ENCODE measurements at places on chromosomes 1 and 21.

DNA sequence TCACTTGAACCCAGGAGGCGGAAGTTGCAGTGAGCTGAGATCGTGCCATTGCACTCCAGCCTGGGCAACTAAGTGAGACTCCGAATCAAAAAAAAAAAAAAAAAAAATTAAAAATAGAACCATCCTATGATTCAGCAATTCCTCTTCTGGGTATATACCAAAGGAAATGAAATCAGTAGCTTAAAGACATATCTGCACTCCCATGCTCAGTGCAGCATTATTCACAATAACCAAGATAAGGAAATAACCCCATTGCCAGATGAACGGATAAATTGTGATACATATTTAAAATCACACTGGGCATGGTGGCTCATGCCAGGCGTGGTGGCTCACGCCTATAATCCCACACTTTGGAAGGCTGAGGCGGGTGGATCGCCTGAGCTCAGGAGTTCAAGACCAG lies 23.8 kb downstream of the ALDH9A1 start:
- no peak for DNase-seq

GRCh38 chr1:214548988-214549387 lies 2.4 kb downstream of the PTPN14 start:
- DNase-seq: no peak

- no peak for DNase-seq
These were observed 87.9 kb upstream of the HMCN1 start for GRCh38 chr1:185646202-185646683.

- DNase-seq: no peak
These were observed 1.4 kb downstream of the PLEKHN1 start for GRCh38 chr1:967466-968343.

DNA sequence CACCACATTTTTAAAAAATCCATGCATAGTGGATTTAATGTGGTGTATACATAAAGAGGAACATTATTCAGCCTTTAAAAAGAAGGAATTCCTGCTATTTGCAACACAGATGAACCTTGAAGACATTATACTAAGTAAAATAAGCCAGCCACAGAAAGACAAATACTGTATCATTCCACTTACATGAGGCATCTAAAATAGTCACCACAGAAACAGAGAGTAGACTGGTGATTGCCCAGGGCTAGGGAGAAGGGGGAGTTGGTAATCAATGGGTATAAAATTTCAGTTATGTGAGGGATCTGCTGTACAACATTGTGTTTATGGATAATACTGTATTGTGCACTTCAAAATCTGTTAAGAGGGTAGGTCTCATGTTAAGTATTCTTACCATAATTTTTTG lies 10.0 kb downstream of the FAM163A start:
- DNase-seq: no peak

- no peak for DNase-seq
These were observed 8.9 kb upstream of the ZNF326 start for GRCh38 chr1:89986020-89986419.

GRCh38 chr21:33427051-33427450 lies 23.8 kb downstream of the IFNGR2 start:
- no peak for DNase-seq

- DNase-seq: no peak
These were observed 993 bp upstream of the PROK1 start for GRCh38 chr1:110449661-110450651.

GRCh38 chr1:121483961-121484424 lies 299.2 kb downstream of the SRGAP2C start:
- DNase-seq: no peak

GRCh38 chr1:51100264-51100880 lies 1.7 kb upstream of the C1orf185 start:
- no peak for DNase-seq

DNA sequence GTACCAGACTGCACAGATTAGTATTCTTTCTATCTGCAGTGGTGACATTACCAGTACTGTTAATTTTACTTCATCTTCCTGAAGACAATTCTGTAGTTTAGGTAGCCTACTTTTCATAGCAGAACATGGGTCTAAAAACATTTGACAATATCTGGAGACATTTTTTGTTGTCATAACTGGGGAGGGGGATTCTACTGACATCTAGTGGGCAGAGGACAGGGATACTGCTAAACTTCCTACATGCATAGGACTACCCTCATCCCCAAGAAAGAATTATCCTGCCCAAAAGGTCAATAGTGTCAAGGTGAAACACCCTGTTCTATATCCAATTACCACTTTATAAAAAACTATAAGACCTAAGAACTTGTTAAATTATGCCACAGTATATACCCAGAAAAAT lies 3.4 kb upstream of the ARHGAP29 start:
- DNase-seq: no peak

- DNase-seq: peak; percentile 43
These were observed 8.6 kb upstream of the FCMR start for GRCh38 chr1:206930210-206930798.

DNA sequence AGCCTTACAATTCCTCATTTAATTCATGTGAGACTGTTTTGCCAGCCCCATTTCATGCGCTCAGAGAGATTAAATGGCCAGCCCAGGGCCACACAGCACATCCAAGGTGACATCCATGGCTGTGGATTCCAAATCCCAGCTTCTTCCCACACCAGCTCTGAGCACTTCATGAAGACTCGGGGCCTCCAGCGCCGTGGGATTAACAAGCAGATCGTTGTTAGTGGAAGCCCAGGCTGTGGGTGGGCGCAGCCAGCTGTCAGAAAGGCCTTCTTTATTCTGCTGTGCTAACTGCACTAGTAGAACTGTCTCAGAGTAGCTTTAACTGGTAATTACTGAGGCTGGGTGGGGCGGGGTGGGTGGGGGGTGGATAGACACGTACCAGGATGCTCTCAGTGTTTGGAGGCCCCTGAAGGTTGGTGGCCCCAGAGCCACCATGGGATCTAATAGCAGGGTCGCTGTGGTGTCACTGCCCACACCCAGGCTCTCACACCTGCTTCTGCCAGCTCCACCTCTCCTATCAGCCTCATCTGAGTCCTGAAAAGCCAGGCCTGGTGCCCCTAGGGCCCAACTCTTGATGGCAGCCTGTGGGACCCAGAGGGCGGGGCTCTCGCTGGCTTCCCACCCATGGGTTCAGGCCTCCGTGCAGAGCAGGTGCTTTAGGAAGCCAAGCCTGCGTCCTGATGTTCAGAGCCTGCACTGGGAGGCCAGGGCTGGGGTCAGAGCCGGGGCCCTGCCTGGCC lies 3.4 kb downstream of the BMP8A start:
- no peak for DNase-seq

GRCh38 chr21:32844653-32845436 lies 73.3 kb upstream of the PAXBP1 start:
- no peak for DNase-seq

- no peak for DNase-seq
These were observed 4.1 kb downstream of the RNF223 start for GRCh38 chr1:1069711-1070676.

GRCh38 chr21:41751611-41752011 lies 15.2 kb downstream of the RIPK4 start:
- no peak for DNase-seq

DNA sequence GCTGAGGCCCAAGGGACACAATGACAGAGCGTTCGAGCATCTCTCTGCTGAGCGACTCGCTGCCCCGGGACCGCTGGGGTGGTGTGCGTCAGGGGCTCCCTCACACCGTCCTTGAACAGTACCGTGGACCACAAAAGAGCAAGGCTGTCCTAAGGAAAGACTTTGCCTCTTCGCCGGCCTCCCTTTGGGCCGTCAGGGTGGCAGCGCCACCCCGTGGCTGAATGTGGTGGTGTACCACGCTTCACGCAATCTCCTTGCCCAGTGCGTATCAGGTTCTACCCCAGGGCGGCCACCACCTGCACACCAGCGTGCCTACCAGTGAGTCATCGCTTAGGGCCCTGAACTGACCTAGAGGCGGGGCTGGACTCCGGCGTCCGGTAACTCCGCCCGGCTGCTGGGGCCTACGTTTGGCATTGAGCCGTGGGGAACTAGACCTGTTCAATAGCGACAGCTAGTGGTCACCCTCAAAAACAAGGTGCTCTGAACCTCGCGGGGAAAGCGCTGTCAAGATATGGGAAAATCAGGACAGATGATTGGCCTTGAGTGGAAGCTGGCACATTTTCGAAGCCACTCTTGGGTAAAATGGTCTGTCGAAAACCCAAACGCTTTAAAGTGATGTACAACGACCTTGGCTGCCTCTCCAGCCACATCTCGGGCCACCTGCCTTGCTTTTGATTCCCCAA lies 8.1 kb upstream of the TRAF3IP3 start:
- peak; percentile 92 for DNase-seq

DNA sequence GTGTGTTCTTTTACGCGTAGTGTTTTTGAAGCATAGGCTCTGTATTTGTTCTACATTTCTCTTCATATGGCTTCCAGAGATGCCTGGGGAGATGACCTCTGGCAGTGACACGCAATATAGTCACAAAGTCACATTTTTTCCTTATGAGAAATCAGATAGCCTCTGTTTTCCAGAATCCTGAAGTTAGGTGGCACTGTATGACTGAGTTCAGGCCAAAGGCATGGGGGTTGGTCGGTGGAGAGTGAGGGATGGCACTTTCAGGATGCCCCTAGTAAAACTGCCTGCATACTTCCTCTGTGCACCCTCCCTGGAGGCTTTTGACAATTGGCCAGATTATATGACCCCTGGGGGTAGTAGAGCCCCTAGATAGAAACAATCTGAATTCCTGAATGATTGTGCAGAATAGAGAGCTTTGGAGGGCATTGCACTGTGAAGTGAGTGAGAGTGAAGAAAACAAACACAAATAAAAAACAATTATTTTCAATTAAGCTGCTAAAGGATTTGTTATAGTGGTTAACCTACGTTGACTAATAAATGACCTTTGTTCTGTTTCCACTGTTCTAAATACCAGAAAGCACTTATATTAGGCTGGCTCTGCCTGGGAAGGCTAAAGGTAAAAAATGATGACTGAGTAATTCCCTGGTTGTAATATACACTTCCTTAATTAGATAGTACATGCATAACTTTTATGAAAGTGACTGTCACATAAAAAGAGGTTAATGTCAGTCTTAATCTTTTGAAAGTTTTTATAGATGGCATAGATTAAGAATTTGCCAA lies 1660.8 kb downstream of the PLA2G4A start:
- no peak for DNase-seq

DNA sequence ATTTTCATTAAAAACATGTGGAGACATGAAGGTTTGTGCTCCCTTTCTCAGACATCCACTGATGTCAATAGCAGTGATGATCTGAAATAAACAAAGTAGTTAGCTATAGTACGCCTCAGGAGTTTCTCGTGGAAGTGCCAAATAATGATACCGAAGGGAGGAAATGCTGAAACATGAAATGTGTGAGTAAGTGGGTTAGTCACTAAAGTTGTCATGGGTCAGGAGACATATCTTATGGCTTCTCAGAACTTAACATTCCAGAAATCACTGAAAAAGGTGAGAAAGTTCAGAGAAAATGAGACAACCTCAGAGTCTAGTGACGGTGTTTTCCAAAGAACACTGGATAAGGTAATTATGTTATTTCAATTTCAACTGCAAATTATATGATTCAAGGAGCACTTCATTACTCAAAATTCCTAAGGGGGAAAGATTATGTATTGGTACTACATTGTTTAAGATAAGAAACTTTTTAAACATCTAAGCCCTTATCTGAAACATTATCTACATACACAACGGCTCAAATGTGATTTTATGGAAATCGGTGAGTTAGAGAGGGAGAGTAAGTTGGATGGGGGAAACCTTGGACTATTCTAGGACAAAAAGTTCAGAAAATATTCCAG lies 20.6 kb downstream of the NIBAN1 start:
- no peak for DNase-seq

DNA sequence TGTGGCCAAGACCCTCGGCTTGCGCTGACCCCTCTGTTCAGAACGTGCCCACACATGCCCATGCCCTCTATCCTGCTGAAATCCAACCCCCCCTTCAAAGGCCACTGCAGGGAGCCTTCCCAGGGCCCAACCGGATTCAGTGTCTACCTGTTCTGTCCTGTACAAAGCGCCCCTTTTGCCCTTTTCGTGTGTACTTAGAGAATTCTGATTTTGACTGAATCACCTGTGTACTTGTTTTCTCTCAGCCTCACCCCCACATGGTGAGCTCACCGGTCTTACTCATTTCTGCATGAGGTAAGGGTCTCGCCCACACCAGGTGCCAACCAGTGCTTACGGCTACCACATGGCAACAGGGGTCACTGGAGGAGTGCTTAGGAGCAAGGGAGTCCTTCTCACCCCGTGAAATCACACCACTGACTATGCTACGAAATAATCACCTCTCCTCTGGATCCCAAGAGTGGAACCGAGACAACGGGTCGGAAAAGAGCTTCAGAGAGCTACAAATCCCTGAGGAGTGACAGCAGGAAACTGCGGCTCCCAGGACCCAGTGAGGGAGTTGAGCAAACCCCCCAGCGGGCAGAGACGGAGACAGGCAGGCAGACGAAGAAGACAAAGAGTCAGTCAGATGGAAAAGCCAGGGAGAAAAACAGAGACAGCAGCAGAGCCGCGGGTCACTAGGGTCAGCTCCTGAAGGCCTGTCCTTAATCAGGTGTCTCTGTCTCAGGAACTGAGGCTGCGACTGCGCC lies 2.1 kb upstream of the S100A2 start:
- DNase-seq: no peak

DNA sequence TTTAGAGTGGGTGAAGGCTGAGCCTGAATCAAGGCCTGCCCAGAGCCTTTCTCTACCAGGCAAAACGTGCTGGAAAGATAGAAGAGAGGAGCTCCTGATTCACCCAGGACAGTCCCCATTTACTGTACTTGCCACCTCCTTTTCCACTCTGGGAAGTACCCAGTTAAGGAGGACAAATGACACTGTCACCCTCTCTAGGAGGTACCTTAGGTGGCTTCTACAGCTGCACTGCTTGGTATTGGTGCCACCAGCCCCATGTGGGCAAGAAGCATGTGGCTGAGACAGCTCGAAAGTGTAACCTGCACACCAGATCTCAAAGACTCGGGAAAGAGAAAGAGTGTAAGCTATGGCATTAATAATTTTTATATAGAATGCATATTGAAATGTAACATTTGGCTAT lies 42.3 kb downstream of the RUNX1 start:
- DNase-seq: no peak

DNA sequence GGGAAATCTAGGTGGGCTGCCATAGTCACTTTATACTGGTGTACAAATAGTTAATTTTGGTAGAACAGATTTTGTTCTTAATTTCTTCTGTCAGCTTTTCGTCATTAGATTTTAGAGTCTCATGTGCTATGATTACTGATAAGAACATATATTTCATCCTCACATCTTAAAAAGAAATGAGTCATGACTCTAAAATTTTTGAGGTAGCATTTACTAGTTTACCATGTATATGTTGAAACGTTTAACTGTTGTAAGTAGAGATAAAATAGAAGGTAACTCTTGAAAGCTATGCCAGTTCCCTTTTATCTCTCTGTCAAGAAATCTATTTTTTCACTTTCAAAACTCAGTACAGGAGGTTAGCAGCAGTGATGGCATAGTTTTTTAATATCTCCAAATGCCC lies 53.4 kb downstream of the KLHL20 start:
- DNase-seq: no peak

- no peak for DNase-seq
These were observed 15.4 kb downstream of the MOV10 start for GRCh38 chr1:112689842-112690237.

Data from CD4-positive, alpha-beta T cell treated with Interleukin-17A for 1 hour (primary cell).